Panc1 (cell line): ENCODE measurements at places on chromosomes 13 and 19.

DNA sequence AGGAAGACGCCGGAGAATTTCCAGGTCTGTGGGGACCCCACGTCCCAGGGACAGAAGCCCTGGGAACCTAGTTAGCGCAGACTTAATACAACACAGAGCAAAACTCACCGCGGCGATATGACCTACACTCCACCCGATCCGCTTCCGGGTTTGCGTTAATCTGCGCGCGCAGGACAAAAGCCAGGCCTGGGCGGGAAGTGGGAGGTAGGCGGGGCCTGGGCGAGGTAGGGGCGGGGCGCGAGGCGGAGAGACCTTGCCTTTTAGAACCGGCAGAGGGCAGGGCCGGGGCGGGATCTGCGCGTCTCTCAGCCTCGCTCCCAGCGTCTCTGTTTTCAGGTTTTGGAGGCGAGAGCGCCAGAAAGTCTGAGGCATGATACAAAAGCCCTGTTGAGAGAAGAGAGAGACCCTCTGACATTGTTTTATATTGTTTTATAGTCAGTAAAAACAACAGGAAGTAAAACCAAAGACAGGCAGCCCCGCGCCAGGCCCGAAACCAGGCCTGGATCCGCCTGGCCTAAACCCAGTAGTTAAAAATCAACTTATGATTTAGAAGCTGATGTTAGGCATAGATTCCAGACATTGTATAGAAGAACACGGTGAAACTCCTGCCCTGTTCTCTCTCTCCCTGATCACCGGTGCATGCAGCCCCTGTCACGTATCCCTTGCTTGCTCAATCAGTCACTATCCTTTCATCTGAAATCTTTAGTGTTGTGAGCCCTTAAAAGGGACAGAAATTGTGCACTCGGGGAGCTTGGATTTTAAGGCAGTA is at the start of gene ZNF611:
Gene ZNF611 (minus strand): TSS at position 152 of the 769 bp plus-strand sequence. CDS start 19,150 bp downstream, outside the sequence.
- no peak for DNase-seq

DNA sequence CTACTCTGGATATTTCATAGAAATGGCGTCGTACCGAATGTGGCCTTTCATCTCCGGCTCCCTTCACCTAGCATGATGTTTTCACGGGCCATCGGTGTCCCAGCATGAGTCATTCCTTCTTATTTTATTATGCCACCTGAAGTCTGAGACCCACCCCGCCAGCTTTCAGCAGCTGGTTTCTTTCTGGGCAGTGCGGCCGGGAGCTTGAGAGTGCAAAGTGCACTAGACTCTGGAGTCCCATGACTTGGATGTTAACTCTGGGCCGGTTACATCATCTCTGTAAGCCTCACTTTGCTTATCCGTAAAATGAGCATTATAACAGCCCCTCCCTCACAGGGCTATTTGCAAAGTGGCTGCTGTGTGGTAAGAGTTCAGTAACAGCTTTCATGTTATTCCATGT is 5.8 kb upstream of the KMT5C start:
- no peak for DNase-seq

DNA sequence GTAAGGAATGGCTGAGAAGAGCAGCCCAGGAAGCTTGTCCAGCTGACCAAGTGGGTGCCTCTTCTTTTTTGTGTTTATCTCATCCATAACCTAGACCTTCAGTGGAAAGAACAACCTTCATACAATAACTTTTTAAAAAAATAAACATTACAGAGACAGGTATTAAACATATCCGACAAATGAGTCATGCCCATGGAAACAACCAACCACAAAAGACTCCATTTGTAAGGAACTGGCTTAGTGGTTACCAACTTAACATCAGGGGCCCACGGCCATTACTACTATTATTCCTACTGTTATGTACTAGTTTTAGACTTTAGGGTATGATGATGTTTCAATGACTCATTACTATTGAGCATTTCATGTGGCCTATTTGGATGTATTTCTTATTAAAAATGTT is 191.7 kb upstream of the SERP2 start:
- DNase-seq = no peak

- no peak for DNase-seq
Observed at GRCh38 chr13:106850973-106851650, 283.2 kb upstream of the ARGLU1 start.

GRCh38 chr13:97977982-97978381 is 24.5 kb downstream of the IPO5 start:
- DNase-seq = no peak

GRCh38 chr13:87779426-87779825 is 108.3 kb downstream of the SLITRK5 start:
- DNase-seq = no peak

GRCh38 chr13:80199585-80200292 is 141.2 kb downstream of the SPRY2 start:
- no peak for DNase-seq

DNA sequence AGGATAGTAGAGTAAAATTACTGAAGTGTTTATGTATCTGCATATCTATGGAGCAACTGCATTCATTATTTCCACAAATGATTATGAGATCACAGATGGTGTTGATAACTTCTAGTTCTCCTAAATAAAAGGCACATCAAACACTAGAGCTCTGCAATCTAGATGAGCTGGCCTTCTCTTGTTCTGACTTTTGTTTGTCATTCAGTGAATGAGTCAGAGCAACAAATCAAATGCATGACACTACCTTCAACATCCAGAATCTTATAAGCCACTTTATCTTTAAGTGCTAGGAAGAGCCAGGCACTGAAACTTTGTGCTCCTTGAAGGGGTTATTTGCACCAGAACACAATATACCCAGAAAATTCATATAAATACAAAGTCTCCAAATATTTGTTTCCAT is 456.0 kb downstream of the PCDH17 start:
- no peak for DNase-seq

DNA sequence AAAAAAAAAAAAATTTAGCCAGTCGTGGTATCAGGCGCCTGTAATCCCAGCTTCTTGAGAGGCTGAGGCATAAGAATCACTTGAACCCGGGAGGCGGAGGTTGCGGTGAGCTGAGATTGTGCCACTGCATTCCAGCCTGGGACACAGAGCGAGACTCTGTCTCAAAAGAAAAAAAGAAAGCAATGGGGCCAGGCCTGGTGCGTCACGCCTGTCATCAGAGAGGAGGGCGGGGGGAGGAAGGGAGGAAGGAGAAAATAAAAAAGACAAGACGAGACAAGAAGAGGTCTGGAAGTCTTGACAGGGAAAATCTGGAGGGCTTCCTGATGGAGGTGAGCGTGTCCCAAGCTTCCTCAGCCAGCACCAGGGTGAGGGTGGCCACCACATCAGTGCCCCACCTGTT is 54.9 kb upstream of the PTPRS start:
- DNase-seq = no peak

DNA sequence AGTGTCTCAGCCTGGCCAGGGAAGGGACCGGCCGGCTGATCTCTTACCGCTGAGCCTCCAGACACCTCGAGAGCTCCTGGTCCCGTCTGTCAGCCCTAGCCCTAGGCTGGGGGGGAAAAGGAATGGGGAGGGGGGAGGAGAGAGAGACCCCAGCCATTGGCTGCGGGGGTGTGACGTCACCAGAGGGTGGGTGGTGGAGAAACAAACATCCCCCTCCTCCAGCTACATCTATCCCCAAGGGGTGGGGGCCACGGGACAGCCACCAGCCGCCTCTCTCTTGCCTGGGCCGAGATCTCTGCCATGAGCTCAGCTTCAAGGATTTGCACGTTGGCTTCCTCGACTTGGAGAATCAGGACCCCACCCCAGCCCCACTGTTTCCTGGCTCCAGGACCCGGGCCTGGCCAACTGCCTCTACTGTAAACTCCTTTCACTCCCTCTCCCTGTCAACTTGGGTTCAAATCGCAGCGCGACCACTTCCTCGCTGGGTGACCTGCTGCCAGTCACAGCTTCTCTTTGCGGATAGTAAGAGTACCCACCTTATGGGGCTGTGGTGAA is at the start of gene PRX:
Gene PRX (minus strand): TSS at position 88 of the 555 bp plus-strand sequence. CDS start 5,446 bp downstream, outside the sequence.
- DNase-seq = no peak

- DNase-seq = no peak
Observed at GRCh38 chr19:8321986-8322637, 816 bp downstream of the RPS28 start.

DNA sequence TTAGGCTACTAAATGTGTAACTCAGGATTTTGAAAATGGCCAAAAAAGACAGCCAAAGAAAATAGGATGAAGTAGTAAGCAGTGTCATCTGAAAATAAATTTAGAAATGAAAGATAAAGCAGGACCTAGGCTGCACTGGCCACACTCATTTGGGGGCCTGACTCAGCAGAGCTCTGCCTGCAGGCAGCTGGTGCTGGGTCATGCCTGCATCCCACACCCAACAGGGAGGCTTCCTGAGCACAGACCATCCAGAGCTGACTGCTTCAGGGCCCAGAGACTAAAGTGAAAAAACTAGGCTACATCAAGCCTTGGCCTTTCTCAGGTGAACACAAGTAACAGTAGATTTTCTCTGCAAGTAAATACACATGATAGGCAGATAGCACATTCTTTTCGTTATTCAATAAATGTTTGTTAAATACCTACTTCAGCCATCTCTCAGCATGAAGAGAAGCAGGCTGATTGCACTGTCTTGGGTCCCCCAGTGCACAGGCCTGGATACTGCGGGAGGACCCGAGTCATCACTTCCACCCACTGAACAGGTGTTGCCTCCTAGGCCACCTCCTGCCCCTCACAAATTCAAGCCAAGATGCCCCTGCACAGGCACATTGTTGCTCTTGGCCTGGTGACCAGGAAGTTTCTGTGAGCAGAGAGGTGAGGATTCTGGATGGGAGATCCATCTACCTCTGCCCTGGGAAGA is 284.0 kb downstream of the OXGR1 start:
- no peak for DNase-seq

DNA sequence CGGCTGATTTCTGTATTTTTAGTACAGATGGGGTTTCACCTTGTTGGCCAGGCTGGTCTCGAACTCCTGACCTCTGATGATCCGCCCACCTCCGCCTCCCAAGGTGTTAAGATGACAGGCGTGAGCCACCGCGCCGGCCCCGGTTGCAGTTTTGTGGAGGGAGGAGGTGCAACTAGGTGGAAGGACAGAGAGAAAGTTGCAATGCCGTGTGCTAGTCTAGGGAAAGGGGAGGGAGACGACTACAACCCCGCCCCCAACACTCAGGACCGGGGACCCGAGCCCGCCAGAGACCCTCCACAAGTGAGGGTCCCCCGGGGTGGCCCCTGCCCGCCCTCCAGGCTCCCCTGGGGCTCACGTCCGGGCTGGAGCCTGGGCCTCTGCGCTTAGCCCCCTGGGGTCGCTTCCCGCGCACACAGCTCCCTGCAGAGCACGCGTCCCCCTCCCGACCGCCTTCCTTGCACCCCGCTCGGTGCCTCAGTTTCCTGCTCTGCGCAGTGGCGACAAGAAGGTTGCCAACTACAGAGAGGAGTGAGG is 1.2 kb upstream of the ARID3A start:
- DNase-seq = no peak

GRCh38 chr13:43569658-43570057 is 217.1 kb downstream of the ENOX1 start:
- DNase-seq = no peak

DNA sequence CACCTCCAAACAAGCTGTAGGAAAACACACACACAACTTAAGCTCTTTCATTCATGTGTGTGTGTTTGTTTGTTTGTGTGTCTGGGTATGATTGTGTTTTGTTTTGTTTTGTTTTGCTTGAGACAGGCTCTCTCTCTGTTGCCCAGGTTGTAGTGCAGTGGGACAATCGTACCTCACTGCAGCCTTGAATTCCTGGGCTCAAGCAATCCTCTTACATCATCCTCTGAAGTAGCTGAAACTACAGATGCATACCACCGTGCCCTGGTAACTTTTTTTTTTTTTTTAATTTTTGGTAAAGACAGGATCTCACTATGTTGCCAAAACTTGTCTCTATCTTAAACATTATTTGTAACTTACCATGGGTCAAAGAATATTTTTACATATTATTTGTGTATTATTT is 431.7 kb downstream of the SLITRK1 start:
- no peak for DNase-seq

- no peak for DNase-seq
Observed at GRCh38 chr19:56088497-56089215, 32.4 kb downstream of the ZNF787 start.

GRCh38 chr19:10858204-10858828 is 10.1 kb downstream of the C19orf38 start:
- DNase-seq = no peak

DNA sequence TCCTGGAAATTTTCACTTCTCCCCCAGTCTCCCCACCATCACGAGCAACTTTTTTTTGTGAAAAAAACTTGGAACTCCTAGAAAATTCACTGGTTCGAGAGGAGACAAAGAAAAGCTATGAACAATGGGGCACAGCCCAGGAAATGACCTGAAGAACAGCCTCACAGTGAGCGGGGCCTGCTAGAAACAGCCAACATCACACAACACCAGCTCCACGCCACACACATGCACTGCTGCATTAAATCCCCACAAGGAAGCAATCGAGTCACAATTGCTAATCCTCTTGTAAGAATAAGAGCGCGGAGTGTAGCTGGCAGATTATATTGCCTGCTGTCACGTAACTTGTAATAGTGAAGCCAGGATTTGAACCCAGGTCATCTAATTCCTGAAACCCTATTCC is 48.8 kb downstream of the SLC7A1 start:
- DNase-seq = no peak

GRCh38 chr19:32498648-32499200 is 82.3 kb upstream of the PDCD5 start:
- no peak for DNase-seq

GRCh38 chr19:49272204-49272603 is 52.8 kb downstream of the SLC6A16 start:
- no peak for DNase-seq

DNA sequence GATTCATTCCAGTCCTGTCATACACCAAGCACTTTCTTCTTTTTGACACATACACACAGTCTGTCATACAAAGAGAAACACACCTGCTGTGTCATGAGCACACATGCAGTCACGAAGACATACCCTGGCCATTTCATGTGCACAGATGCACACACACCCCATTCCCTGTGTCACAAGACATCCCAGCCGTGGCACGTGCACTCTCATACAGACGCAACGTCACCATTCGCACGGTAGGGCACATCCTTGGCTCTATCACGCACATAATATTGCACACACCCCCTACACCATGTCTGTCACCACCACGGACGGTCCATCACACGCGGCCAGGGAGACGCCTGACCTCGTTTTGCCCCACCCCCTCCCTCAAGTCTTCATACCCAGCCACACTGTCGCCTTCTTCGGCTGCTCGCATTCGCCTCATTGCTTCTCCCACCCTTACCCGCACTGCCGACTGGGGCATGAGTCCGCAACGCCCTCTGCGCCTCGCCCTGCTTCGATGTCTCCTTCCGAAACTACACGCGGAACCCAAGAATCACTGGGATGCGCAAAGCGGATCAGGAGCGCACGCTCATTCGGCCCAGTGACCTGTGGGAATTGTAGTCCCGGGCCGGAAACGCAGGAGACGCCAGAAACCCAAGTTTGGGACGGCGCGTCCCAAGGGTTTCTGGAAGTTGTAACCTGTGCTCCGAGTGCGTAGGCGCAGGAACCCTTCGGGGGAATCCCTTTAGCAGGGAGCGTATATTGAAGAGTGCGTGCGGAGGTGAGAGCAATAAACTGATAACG is 6.8 kb upstream of the ZNF283 start:
- DNase-seq = no peak

- no peak for DNase-seq
Observed at GRCh38 chr19:58229255-58229639, 533 bp downstream of the ZNF544 start.

GRCh38 chr13:87821512-87821911 is 150.3 kb downstream of the SLITRK5 start:
- no peak for DNase-seq
